ENCODE measurements at places on chromosomes 12 and 14.

GRCh38 chr14:53620317-53620716, 336.3 kb downstream of the BMP4 start:
- no peak for DNase-seq

DNA sequence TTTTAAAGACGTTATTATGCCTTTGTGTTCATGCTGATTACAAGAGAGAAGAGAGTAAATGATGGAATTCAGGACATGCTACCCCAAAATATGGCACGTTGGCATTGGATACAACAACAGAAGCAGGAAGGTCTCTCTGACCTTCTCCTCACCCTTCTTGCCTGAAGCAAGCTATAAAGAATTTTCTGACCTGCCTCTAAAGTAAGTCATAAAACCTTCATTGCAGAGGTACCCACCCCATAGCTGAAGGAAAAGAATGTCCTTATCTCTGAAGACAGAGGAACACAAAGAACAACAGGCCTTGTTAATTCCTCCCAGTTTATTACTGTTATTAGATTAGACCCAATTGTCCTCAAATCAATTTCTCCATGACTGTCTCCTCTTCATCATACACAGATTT, 176.2 kb downstream of the FBXL14 start:
- no peak for DNase-seq

- no peak for DNase-seq
Measured at GRCh38 chr12:86663716-86664115, 407.5 kb upstream of the MGAT4C start.

DNA sequence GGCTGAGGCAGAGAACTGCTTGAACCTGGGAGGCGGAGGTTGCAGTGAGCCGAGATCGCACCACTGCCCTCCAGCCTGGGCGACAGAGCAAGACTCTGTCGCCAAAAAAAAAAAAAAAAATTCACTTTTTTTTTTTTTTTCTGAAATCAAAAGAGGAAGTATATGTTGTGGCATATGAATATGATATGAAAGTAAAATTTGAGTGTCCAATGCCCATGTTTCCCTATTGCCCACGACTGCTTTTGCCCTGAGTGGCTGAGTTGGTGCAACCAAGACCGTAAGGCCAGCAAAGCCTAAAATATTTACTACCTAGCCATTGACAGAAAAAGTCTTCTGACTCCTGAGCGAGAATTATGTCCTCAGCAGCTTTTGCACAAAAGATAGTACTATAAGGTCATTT, 101.7 kb upstream of the PARP11 start:
- DNase-seq = no peak

DNA sequence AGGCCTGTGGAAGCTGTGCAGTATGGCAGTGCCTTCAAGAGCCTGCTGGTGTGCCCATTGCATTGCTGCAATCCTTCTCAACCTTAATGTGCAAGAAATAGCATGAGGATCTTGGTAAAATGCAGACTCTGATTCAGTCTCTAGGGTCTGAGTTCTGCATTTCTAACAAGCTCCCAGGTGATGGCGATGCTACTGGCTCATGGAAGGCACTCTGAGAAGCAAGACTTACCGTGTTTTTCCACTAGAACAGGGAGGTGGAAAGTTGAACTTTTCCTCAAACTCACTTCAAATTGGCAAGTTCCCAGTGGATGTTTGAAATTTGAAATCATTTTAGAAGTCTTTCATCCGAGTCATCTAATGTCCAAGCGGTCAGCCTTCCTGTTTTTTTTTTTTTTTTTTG, 55.5 kb downstream of the MYRFL start:
- DNase-seq = no peak

GRCh38 chr12:77354766-77355362, 289.5 kb upstream of the E2F7 start:
- no peak for DNase-seq

GRCh38 chr14:75487155-75487671, 35.1 kb upstream of the BATF start:
- no peak for DNase-seq

DNA sequence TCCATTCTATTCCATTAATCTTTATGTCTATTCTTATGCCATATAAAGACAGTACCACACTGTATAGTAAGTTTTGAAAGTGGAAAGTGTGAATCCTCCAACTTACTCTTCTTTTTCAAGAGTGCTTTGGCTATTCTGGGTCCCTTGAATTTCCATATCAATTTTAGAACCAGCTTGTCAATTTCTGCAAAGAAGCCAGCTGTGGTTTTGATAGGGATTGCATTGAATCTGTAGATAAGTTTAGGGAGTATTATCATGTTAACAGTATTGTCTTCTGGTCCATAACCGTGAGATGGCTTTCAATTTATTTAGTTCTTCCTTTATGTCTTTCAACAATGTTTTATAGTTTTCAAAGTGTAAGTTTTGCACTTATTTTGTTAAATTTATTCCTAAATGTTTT, 34.2 kb upstream of the GCH1 start:
- DNase-seq = no peak

GRCh38 chr12:69925291-69925690, 100.3 kb downstream of the MYRFL start:
- DNase-seq = no peak

DNA sequence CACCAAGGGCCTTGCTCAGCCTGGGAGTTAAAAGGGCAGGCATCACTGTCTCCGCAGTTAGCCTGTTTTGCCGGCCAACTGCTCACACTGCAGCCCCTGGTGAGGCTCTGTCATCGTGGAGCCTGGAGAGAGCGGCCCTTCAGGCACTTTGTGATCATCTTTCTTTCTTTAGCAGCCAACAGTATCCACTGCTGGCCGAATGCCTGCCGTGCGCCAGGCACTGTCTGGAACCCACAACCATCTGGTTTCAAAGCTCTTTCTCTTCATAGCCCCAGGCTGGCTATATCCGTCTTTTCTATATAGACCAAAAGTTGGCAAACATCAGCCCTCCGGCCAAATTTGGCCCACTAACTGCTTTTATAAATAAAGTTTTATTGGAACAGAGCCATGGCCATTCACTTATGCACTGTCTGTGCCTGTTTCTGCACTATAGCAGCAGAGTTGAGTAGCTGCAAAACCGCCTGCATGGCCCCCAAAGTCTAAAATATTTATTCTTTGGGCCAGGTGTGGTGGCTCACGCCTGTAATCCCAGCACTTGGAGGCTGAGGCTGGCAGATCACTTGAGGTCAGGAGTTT, 29.5 kb downstream of the SLC8B1 start:
- DNase-seq = no peak

Measured in GM12892 (cell line).